ENCODE measurements at places on chromosomes 1 and 21.

DNA sequence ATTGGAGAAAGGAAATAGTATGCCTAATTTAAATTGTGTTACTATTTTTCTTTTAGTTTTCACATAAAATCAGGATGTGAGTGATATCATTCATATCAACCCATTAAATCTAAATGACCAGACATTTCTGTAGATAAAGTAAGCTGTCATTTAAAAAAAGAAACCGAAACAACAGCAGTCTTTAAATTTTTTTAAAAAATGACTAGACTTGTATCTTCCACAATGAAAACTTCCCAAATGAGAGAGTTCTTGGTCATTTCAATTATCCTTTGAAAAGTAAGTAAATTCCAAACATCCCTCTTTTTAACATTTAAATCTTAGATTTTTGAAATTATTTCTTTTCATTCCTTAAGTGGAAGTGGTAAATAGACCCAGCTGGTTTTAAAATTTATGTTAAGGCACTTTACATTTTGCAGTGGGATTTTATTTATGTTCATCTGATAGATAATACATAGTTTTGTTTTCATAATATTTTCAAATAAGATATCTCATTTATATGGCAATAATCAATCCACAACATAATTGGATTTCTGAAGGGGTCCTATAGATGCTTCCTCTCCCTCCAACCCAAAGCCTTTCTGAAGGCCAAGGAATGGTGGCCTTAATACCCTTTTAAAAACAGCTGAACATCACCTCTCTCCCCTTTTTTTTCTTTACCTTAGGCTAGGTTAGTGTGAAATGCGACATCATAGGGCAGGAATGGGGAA lies 3.1 kb downstream of the FOXD3 start:
- no peak for DNase-seq

DNA sequence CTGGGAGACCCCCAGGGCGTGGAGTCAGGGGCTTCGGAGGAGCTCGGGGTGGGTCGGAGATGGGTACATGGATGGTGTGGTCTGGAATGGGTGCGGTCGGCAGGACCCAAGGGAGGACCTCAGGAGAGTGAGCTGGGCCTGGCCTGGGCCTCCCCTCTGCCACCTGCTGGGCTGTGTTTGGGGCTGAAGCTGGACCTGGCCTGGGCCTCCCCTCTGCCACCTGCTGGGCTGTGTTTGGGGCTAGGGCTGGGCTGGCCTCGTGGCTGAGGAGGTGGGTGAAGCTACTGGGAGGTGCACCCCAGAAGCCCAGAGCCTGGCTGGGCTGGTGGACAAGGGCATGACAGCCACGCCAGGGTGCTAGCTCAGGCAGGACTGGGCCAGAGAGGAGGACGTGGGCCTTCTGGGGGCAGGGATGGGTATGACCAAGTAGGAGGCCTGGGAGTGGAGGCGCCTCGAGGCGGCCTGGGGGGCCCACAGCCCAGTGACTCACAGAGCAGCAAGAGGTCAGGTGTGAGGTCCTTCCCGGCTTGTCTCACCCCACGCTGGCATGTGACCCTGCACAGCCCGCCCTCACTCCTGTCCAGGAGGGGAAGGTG lies 14.5 kb downstream of the SAMD11 start:
- no peak for DNase-seq

DNA sequence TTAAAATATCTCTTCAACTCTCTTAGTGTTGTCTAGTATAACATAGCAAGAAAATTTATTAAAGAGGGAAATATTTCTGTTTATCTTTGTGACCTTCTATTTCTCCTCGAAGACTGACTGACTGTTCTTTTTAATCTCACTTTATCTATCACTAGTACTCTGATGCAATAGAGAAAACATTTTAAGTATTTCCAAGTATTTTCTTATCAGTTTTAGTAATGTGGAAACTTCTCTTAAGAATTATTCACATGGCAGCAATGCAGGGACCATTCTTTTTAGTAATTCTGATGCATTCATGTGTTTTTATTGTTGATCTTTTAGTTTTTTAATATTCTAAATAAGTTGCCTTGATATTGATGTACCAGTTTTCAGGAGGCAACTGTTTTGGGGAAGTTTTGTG lies 115.7 kb downstream of the NEK7 start:
- DNase-seq, result no peak

GRCh38 chr1:119742202-119742601 lies 26.5 kb downstream of the HMGCS2 start:
- no peak for DNase-seq

DNA sequence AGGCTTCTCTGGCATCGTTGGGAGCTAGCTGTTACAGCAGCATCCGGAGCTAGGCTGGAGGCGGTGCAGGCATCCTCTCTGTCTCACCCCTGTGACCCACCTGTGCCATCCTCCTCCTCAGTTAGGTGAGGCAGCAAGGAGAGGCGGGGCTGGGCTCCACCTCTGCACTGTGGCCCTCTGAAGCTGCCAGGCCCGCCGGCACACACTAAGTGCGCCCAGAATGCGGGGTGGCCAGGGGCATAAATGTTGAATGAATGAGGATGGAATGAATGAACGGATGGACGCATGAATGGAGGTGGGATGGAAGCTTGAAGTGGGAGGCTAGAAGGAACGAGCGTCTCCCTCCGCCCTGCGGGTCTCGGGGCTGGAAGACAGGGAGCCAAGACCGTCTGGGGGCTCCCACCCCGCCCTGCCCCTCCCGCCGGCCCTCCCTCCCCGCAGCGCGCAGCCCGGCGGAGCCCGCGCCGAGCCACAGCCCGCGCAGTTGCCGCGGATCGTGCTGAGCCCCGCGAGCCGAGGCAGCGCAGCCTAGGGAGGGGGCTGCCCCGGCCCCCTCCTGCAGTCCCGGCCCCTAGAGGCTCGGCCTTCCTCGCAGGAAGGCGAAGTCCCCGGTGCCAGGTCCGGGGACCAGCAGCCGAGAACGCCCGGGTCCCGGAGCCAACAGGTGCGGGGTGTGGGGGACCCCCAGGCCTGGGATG lies at the start of gene HCRTR1:
Gene HCRTR1 (plus strand): TSS at position 472 of the 698 bp plus-strand sequence. CDS start 1,504 bp downstream, outside the sequence.
- DNase-seq, result no peak

DNA sequence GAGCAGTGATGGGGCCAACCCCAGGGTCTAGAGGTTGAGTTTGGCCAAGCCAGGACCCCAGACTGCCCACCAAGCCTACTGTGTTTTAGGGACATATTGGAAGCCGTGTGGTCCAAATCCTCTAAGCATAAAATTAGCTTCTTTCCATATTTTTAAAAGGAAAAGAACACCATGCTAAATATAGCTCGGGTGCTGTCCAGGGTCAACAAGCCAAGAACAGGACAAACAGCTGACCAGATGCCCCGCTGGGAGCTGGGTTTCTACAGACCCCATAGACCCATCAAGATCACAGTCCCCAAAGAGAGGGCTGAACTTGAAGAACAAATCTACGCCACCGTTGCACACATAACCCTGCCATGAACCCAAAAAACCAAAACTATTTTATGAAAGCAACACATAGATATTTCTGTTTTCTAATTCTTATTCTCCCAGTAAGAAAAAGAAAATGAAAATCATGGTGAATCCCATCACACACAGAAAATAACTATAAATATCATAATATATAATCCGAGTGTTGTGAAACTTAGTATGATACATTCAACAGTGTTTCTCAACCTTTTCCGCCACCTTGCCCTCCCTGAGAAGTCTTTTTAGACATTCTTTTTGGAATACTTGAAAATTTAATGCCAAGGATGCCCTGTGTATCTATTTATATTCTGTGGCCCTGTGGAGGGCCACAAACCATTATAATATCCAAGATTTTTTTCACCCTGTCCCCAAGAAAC lies 36.2 kb upstream of the FHAD1 start:
- DNase-seq, result no peak

GRCh38 chr1:70034403-70034802 lies 171.0 kb downstream of the LRRC40 start:
- peak; percentile 55 for DNase-seq

DNA sequence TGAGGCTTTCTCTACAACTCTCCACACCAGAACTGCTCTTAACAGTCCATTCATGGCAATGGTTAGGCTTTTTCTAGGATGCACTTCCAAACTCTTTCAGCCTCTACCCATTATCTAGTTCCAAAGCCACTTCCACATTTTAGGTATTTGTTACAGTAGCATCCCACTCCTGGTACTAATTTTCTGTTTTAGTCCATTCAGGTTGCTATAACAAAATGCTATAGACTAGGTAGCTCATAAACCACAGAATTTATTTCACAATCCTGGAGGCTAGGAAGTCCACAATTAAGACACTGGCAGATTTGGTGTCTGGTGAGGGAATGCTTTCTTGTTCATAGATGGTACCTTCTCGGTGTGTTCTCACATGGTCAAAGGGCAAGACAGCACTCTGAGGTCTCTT lies 17.3 kb upstream of the EPS8L3 start:
- no peak for DNase-seq

DNA sequence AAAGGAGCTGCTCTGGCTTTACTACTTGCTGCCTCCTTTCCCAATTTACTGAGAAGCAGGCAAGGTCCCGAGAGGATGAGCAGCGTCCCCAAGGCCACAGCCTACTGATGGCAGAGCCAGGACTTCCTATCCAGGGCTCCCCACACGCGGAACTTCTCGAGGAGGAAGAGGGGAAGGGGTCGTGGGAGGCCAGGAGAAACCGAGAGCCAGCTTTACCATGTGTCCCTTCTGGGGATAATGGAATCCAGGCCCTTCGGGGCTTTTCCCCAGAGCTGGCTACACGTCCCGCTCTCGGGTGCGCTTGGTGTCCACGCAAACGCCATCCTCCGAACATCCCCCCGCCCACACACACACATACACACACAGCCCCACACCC lies 4.3 kb upstream of the CCN1 start:
- DNase-seq, result no peak

- no peak for DNase-seq
These were observed 1157.3 kb downstream of the PLA2G4A start for GRCh38 chr1:187985897-187986654.

DNA sequence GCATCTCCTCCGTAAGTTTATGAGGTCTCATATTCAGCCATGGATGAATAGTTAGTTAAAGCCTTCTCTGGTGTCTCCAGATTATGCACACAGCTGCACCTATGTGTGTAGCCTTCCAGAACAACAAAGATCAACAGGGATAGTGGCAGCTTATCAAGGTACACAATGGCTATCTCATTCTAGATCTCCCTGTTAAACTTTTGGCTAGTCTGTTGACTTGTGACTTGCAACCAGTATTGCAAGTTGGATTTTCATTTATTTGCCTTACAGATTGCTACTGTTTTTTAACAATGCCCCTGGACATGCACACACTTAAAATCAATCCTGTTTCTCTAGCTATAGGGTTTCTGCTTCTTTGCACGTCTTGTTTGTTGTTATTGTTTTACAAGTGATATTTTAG lies 363.2 kb downstream of the OMA1 start:
- DNase-seq, result no peak

GRCh38 chr1:40921522-40921921 lies 58.0 kb upstream of the CTPS1 start:
- no peak for DNase-seq

- no peak for DNase-seq
These were observed 15.9 kb downstream of the ESPN start for GRCh38 chr1:6440198-6441126.

GRCh38 chr1:8684590-8684989 lies 132.8 kb downstream of the RERE start:
- DNase-seq, result no peak

DNA sequence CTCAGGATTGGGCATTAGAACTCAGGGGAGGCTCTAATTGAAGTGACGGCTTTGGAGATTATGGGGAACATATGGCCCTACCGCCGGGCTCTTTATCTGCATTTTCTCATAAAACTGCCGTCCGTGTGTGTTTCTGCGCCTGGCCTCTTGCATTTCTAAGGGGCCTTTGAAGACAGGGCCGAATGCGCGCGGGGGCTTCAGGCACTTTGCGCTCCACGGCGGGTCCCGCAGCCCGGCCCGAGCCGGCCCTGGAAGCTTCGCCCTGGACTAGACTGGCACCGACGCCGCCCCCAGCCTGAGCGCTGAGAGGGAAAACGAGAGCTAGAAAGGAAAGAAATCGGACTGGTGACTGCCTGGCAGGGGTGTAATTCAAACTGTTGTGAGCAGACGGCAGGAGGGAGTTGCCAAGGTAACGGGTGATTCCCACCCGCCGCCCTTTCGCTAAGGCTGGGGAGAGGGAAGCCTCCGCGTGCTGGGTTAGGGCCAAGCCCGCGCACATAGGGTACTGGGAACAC lies 120.7 kb downstream of the LMX1A start:
- DNase-seq, result no peak

DNA sequence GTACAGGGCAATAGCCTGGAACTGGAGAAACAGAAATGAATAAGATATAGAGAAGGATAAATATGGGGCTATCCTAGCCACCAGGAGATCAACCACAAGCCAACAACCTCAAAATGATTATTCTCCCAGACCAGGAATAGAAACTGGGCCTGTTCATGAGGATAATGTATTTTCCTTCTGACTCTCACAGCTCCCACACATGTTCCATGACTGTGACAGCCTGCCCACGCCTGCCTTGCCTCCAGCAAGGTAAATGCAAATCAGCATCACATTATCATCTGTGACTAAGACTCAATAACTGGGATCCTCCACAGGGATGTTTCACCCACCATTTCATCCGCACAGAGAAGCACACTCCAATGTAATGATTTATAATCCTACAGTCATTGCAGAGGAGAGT lies 3.3 kb downstream of the ENSA start:
- DNase-seq, result no peak

GRCh38 chr1:157045250-157046218 lies at the start of gene ARHGEF11:
Gene ARHGEF11, minus strand, starts transcription at chr1:157045742. Its CDS starts 1,412 bp downstream, at chr1:157044330.
- DNase-seq, result peak; percentile 38

- DNase-seq, result no peak
These were observed 37.3 kb upstream of the HMGN1 start for GRCh38 chr21:39386194-39386593.

DNA sequence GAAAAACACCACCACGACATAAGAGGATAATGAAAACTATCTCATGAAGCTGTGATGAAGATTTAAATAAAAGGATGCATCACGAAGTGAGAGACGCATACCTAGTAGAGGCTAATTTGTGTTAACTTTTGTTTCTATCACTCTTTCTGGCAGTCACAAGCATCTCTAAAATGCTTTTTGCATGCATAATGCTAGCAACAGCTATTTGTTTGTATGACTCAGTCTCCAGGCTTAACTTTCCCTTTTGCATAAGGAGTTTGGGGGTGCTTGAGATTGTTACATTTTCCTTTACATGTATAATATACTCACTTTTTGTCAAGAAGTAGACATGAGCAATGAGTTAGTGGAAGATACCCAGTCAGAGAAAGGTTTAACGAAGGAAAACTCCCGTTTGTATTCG lies 385.4 kb downstream of the DISC1 start:
- DNase-seq, result no peak

GRCh38 chr1:37720231-37721130 lies 28.2 kb downstream of the CDCA8 start:
- no peak for DNase-seq

GRCh38 chr1:7669559-7670311 lies 101.4 kb upstream of the VAMP3 start:
- no peak for DNase-seq

- no peak for DNase-seq
These were observed 24.8 kb upstream of the SELENON start for GRCh38 chr1:25774921-25775771.

All from non-pigmented ciliary epithelial cell (primary cell).